Peyer's patch (tissue), 4 donors: ENCODE measurements at places on chromosomes 12 and 14. TPM values are rescaled to one million over a fixed set of nuclear protein-coding genes. Genes with fewer than 3 reads are reported as not detected.

GRCh38 chr12:71004578-71004977, 84.0 kb upstream of the PTPRR start:
- DNase-seq, result no peak

DNA sequence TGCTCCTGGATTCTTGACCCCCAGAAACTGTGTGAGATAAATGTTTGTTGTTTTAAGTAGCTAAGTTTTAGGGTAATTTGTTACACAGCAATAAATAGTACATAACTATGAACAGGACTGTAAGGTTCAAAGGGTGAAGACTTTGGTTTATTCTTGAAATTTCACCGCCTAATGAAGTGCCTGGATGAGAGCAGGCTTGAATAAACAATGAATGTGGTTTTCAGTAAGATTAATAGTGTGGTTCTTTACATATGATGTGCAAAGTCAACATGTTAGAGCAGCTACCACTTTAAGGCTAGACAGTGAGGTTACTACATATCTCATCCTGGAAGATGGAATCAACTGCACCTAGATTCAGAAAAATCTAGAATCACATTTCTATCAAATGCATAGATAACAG, 145.2 kb upstream of the BTG1 start:
- DNase-seq, result no peak

DNA sequence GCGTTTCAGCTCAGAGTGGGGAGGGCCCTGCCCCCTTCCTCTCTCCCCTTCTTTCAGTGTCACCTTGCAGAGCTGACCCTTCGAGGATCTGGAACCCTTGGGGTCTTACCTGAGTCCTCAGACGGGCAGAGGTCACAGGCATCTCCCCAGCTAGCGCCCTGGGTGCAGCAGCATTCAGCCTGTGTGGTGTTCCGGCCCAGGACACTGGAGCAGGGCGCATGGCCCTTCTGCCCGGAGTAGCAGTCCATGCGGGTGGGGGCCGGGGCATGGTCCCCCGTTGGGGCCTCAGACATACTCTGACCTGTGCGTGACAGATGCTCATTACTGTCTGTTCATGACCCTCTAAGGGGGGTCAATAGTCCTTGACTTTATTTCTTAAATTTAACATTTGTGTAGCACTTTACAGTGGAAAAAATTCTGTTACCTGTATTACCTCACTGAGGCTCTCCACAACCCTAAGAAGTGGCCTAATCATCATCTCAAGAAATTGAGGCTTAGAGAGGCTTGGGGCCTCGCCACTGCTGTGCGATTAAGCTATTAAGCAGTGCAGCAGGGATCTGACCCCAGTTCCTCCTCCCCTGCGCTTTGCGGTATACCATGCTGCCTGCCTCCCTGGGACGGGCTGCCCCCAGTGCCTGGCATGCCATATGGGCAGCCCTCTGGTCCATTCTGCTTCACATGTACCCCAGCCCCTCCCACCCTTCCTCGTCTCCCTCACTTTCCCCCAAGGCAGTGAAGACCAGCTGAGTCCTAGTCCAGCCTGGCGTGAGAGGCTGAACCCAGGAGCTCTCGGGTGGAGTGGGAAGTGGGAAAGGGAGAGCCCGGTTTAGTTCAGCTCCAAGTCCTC, 11.5 kb downstream of the ISCA2 start:
- DNase-seq, result peak; percentile 43

DNA sequence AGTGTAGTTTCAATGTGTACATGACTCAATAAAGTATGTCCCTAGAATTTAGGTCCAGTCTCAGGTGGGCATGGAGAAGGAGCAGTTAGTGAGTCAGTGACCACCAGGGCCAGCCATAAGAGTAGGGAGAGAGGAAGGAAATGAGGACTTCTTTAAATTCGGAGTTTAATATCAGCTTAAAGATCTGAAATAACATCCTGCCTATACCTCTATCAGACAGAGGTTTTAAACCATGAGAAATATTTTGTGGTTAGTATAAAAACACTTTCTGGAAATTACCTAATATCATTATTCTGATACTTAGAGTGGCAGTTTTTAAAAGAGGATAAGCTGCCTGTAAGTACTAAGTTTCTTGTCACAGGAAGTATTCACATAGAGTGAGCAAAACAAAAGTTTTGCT, 61.7 kb upstream of the ST8SIA1 start:
- DNase-seq, result no peak

GRCh38 chr12:3832738-3833137, 40.5 kb downstream of the PARP11 start:
- DNase-seq, result no peak

DNA sequence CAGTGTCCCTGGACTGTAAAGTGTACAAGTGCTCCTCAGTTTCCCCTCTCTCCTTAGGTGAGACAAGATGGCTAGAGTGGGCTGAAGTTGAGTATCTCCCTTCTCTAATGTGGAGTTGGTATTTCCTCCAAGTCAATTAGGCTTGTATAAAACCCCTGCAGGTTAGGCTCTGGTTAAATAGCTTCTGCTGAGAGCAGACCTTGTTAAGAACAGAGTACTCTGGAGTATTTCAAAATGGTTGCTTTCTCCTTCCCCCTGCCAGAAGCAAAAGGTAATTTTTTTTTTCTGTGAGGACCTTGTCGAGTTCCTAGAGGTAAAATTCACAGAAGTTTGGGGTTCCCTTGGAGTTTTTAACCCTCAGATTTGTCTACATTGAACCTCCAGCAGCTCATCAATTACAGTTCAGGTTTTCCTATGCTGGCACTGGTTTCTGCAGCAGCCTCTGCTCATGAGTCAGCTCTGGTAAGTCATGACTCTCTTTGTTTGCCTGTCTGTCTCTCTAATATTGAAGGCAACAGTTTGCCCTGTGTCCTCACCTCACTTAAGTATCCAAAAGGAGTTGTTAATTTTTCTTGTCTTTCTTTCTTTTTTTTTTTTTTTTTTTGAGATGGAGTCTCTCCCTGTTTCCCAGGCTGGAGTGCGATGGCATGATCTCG, 27.8 kb upstream of the GLIPR1 start:
- DNase-seq, result no peak

DNA sequence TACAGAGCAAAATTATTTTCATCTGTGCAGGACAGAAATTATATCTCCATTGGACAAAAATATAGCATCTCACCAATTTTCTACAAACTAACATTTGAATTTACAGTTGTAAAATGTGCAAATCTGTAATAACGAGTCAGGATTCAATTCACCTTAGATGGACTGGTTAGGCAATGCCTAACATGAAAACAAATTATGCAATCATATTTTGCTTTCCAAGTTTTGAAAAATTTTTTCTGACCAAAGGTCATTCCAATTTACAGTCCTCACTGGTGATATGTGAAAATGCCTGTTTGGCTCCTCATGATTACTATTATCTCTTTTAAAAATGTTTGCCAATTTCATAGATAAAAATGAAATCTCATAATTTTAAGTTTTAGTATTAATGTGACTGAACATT, 6.5 kb upstream of the CPM start:
- DNase-seq, result no peak

GRCh38 chr14:69214393-69214792, 23.1 kb downstream of the EXD2 start:
- no peak for DNase-seq

GRCh38 chr12:128796439-128797118, 27.2 kb downstream of the SLC15A4 start:
- no peak for DNase-seq

- no peak for DNase-seq
Measured at GRCh38 chr12:98275131-98275475, 240.3 kb upstream of the TMPO start.

- DNase-seq, result peak; percentile 63
Measured at GRCh38 chr12:51318846-51319599, 5.0 kb downstream of the BIN2 start.

DNA sequence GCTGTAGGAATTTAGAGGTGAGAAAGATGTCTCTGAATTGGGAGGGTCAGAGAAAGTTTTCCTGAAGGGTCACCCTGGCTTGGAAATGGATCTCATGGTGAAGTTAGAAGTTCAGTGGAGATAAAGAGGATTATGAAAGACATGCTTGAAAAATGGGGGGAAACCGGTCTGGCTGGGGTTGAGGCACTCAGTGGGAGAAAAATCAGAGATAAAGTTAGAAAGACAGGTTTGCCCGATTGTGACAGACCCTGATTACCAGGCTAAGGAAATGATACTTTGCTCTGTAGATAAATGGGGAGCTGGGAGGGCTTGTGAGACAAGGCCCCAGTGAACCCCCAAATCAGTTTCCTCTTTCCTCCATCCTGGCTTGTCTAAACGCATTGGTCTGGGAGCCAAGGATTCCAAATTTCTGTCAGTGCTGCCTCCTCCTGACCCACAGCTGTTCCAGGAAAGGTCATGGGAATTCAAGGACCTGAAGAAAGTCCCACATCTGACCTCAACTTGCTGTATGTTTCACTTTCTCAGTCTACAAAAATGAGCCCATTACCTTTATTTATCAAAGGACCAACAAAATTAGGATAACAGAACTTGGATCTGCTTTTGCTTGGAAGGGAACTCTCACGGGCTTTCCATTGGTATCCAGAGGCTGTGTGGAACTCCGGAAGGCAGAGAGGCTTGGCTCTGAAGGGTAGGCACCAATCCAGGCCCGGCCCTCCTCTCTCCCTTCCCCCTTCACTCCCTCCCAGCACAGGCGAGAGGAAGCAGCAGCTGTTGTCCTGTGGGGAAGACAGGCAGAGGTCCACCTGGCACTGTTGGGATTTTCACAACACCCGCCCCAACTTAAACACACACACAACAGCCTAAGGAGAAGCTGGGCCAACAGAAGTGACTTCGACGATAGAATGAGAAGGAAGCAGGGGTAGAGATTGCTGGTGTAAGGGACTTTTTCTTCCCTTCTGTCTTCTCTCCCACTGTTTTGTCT, 3.4 kb upstream of the RNASE7 start:
- DNase-seq, result peak; percentile 34

- peak; percentile 57 for DNase-seq
Measured at GRCh38 chr12:51320695-51321320, 3.2 kb downstream of the BIN2 start.

- DNase-seq, result no peak
Measured at GRCh38 chr12:8058506-8058905, 7.7 kb downstream of the C3AR1 start.

DNA sequence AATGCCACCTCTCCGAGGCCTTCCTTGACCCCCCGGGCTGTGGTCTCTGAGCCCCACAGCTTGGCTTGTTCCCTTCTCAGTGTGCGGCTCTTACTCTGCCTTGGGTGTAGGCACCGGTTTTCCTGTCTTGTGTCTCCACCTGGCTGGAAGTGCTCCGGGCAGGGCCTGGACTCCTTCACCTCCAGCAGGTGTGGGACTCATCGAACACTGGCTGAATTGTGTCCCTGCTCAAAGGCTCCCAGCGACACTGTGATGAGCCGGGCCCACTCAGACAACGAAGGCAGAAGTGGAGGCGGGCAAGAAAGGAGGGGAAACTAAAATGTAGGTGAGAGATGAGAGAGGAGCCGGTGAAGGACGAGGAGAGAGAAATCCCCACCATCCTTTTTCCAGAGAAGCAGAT, 18.0 kb downstream of the TMEM63C start:
- no peak for DNase-seq

DNA sequence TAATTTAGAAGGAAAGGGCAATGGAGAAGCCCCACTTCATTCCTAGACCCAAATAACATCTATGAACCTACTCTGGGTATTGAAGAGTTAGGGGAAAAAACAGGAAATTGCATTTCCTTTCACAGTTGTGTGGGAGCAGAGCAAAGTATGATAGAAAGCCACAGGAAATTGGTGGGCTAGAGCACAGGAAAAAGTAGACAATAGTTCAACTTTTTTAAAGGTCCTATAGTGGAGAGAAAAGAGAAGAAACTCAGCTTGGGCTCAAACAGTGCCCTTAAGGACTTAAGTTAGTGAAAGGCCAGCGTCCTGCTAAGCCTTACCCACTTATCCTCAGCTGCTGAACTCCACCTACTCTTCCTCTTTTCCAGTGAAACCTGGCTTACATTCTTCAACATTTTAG, 258.1 kb downstream of the DPY19L2 start:
- no peak for DNase-seq

- no peak for DNase-seq
Measured at GRCh38 chr14:90581745-90582144, 184.9 kb downstream of the CALM1 start.

GRCh38 chr12:14853961-14854360, 10.6 kb upstream of the ART4 start:
- no peak for DNase-seq

GRCh38 chr14:52259434-52259833, 8.1 kb upstream of the PTGDR start:
- DNase-seq, result no peak

DNA sequence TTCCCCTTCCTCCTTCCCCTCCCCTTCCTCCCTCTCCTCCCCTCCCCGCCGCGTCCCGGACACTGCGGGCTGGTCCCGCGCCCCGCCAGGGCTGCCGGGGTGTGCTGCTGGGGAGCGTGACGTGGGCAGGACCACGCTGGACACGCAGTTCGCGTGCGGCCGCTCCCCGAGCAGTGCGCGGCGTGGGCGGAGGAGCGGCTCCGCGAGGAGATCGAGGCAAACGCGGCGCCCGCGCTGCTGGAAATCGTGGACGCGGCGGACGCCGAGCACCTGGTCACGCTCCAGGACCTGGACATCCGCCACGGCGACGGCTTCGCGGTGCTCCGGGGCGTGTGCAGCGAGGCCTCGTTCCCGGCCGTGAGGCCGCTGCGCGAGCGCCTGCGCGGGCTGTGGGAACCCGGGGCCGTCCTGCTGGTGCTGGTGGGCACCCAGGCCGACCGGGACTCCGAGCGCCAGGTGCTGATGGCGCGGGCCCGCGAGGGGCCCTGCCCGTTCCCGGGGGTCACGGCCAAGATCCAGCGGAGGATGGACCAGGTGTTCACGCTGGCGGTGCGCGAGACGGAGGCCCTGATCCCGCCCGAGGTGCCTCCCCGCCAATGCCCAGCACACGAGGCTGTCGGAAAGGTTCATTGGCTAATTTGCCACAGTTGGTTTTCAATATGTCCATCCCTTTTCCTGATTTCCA, 84.3 kb downstream of the TNFAIP2 start:
- no peak for DNase-seq

DNA sequence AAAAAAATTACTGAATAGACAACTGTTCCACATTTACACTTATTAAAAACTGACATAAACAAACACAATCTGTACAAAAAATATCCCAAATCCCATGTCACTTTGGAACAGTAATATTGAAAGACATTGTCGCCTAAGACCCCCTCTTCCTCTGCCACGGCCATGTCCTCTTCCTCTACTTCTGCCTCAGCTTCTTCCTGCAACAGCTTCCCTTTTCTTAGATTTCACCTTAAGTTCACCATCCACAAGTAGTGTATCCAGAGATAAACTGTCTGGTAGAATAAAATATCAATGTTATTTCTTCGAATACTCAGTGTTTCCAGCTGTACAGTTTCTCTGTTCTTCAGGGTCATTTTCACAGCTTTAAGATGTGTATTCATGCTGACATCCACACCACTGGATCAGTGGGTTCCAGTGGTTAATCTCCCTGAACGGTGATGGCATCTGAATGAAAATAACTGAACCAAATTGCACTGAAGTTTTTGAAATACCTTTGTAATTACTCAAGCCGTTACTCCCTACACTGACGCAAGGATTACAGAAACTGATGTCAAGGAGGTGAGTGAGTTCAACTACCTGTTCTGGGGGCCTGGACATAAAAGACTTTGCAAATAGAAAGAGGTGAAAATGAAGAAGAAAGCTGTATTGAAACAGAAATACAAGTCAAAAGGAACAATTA, 208.5 kb downstream of the C12orf50 start:
- no peak for DNase-seq

C14orf180 gene
- not detected for total RNA-seq

CRACR2A gene
- 74.3 TPM for total RNA-seq

FLVCR2 gene
- total RNA-seq, result 106 TPM

ESPL1 gene
- 83.7 TPM for total RNA-seq

VRK1 gene
- total RNA-seq, result 6.6 TPM

KSR2 gene
- total RNA-seq, result 0.28 TPM

TSPAN8 gene
- 529 TPM for total RNA-seq

KLRG1 gene
- total RNA-seq, result 1.0 TPM

TAS2R10 gene
- total RNA-seq, result not detected

CARMIL3 gene
- 5.8 TPM for total RNA-seq

PKP2 gene
- 67.2 TPM for total RNA-seq

SMCO2 gene
- total RNA-seq, result not detected
